Stimulated activated CD8-positive, alpha-beta memory T cell treated with anti-CD3 and anti-CD28 coated beads, Interleukin-2, amount 100 ng/mL, for 1 hour (primary cell): ENCODE measurements at places on chromosomes 6 and 20.

GRCh38 chr6:27770724-27771123, 141.5 kb downstream of the OR2B2 start:
- DNase-seq: no peak

DNA sequence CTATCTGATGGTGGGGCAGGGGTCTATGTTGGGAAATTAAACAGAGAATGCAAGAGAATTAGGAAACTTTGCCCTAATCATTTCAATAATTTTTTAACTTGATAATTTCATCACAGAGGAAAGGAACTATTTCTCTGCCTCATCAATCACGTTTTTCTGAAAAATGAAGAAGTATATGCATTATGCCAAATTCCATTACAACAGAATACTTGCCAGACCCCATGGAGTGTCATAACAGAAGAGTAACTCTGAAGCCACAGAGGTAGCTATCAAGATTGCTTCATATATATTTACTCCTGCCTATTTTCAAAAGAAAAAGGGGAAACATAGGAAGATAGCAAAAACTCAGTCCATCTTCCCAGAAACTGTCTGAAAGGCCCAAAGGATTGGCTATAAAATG, 5.7 kb upstream of the USP49 start:
- no peak for DNase-seq

- DNase-seq: no peak
Observed at GRCh38 chr20:4866429-4866828, 134.9 kb downstream of the SLC23A2 start.

DNA sequence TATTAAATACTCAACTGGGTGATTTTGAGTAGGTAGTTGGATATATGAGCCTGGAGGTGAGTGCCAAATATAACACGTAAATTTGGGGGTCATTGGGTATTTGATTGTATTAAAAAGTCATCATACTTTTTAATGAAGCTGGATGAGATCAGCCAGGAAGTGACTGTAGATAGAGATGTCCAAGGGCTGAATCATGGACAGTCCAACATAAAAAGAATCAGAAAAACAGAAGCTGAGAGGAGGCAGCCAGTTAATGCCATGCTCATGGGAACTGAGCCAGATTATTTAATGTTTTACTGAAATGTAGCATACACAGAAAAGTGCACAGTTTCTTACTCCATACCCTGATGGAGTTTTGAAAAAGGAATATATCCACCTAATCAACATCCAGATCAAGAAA, 435.5 kb upstream of the PLCB4 start:
- DNase-seq: no peak

DNA sequence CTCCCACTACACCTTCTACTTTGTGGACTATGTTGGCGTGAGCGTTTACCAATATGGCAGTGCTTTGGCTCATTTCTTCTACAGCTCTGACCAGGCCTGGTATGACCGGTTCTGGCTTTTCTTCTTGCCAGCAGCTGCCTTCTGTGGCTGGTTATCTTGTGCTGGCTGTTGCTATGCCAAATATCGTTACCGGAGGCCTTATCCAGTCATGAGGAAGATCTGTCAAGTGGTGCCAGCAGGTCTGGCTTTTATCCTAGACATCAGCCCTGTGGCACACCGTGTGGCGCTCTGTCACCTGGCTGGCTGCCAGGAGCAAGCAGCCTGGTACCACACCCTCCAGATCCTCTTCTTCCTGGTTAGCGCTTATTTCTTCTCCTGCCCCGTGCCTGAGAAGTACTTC, 16.5 kb upstream of the EFHC1 start:
- DNase-seq: no peak

DNA sequence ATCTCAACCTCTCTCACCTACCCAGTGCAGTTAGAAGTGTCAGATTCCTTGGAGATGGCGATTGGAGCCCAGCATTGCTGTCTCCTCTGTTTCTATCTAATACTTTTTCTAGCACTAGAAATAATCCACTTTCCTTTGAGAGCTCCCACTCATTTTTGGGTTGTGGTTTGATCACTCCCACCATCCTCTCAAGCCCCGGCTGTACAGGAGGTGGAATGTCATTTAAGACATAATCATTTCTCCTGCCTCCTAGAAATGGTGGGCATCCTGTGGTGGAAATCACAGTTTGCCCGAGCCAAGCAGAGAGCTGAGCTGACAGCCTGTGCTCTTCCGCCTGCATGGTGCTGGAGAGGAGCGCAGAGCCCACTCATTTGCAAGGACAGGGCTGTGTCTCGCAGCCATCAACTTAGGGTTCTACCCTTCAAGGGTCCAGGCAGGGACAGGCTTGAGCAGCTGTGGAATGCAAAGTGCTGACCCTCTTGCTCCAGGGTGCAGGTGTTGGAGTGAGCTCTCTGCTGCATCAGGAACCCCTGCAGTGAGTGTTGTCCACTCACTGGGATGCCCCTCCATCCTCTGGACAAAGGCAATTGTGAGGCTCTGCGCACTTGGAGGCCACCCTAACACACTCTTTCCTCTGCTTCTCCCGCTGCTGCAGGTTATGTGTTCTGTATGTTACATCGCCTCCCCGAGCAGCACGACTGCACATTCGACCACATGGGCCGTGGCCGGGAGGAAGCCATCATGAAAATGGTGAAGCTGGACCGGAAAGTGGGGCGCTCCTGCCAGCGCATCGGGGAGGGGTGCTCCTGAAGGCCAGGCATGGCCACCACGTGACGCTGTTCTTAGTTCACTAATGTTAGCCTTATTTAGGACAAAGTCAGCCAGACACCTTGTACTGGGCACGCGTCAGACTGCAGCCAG, 332.3 kb downstream of the ZFAND3 start:
- no peak for DNase-seq

DNA sequence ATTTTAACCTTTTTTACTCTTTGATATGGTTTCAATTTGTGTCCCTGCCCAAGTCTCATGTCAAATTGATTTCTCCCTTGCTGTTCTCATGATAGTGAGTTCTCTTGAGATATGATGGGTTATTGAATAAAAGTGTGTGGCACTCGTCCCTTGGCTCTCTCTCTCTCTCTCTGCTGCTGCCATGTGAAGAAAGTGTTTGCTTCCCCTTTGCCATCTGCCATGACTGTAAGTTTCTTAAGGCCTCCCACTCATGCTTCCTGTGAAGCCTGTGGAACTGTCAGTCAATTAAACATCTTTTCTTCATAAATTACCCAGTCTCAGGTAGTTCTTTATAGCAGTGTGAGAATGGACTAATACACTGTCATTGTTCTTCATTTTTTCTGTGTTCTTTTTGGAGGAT, 48.5 kb downstream of the LIN28B start:
- no peak for DNase-seq
